Inflammatory macrophage treated with lipopolysaccharide for 1 hour (primary cell): ENCODE measurements at places on chromosomes 3 and 15.

- DNase-seq, result no peak
Measured at GRCh38 chr15:36363335-36363734, 216.1 kb upstream of the CDIN1 start.

GRCh38 chr3:49497606-49498005 lies 27.5 kb downstream of the DAG1 start:
- no peak for DNase-seq

GRCh38 chr3:130258532-130258952 lies 86.9 kb upstream of the COL6A5 start:
- no peak for DNase-seq

GRCh38 chr3:50453907-50454306 lies 49.5 kb downstream of the CACNA2D2 start:
- no peak for DNase-seq

DNA sequence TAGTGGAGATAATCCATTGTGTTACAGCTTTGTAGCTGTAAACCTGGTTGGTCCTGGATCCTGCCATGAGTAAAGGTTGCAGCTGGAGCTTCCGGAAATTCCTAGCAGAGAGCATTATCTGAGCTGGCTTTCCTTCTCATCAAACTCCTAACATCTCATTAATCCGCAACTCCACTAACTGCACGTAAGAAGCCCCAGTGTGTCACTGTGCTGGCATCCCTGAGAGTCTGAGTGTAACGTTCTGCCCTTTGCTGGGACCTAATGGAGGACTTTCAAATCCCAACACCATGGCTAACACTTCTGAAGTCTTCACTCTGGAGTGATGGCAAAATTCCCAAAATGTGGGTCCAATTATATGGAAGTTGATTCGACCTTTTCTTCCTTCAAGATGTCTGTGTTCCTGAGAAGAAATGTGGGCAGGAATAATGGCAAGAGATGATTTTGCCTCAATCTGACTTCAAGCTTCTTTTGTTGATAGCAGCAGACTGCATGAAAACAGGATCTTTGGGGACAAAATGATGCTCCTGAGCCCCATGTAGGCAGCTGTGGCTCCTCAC lies 9.6 kb upstream of the TRPM1 start:
- no peak for DNase-seq

DNA sequence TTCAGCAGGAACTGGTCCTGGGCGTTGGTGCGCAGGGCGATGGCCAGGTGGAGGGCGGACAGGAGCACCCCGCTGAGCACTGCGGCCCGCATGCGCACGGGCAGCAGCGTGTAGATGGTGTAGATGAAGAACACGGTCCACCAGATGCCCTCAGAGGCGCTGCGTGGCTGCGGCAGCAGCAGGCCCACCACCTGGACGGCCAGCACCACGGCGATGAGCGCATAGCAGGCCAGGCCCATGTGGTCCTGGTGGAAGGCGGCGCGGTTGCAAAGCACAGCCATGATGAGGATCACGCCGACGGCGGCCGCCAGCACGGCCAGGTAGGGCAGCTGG lies 1.5 kb downstream of the ADCY5 start:
- DNase-seq, result no peak

DNA sequence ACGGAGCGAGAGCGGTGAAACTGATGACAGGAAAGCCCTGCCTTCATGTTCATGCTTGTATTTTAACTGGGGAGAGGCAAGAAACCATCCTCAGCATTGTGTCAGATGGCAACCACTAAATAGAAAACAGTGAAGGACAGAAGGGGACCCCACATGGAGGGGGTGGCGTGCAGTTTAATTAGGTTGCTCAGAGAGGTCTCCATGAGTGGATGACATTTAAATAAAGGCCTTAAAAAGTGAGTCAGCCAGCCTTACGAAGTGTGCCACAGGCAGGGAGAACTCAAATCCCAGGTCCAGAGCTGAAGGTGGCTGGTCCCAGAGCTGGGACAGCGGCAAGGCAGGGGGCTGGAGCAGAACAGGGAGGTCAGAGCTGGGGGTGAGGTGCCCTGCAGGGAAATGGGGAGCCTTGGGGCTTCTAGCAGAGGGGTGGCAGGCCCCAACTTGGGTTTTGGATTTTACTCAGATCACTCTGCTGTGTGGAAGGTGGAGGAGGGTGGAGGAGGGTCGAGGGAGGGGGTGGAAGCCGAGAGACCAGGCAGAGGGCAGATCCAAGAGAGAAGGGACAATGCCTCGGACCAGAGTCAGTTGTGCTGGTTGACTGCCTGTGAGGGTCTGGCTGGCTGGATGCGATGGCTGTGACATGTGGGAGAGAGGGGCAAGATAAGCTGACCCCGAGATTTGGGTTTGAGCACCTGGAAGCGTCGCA lies 73.7 kb downstream of the KLF13 start:
- DNase-seq, result no peak
